ENCODE measurements at places on chromosomes 7 and 10.

GRCh38 chr7:99478464-99479440 lies 6.1 kb downstream of the ZNF789 start:
- DNase-seq: no peak

DNA sequence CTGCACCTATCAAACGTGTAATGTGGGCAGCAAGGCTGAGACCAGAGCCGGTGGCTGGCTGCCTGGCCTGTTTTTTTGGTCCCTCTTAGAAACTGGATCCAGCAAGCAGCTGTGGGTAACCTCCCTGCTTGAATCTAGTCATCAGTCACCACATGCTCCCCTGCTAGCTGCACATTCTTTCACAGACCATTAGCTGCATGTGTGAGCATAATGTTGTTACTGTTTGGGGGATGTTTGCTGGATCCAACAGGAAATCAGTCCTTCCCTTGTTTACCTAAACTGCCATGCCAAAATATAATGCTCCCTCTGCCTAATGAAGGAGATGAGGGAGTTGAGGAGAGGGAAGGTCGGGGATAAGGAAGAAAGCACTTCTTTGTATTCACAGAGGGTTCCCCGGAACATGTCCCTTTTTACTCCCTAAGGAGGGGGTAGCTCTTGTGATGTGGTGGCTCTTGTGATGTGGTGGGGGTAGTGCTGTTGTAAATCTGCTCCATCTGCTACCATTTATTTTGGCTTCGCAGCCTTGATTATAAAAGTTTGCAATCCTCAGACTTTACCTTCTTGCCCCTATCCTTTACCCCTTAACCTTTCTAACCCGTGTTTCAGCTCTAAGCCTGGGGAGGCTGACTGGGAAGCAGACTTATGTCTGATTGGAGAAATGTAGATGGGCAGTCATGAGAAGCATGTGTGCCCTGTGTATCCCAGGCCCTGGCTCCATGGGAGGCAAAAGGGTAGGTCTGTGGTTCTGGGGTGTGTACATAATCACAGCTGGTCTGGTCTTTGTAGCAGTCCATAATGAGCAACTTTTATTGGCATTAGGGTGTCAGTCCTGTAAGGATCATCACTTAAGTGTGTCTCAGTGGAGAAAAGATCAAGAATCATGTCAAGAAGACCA lies 20.8 kb downstream of the LOXL4 start:
- no peak for DNase-seq

- DNase-seq: no peak
Observed at GRCh38 chr7:27066148-27066547, 29.7 kb downstream of the HOXA1 start.

DNA sequence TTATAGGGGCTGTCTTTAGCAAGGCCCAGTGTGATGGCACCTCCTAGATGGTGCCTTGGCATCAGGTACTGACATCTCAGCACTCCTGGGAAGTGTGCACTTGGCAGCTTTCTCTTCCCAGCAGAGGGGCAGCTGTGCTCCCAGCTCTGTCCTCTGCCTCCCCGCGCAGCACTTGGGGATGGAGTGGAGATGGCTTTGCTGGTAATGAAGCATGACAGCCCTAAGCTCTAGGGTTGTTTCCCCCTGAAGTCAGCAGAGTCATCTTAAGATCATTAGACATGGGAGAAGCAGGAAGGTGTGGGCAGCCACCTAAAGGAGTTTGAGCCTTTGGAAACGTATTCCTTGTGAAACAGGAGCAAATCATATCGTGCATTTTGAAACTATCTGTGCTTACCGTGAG lies 46.7 kb downstream of the HTRA1 start:
- no peak for DNase-seq

DNA sequence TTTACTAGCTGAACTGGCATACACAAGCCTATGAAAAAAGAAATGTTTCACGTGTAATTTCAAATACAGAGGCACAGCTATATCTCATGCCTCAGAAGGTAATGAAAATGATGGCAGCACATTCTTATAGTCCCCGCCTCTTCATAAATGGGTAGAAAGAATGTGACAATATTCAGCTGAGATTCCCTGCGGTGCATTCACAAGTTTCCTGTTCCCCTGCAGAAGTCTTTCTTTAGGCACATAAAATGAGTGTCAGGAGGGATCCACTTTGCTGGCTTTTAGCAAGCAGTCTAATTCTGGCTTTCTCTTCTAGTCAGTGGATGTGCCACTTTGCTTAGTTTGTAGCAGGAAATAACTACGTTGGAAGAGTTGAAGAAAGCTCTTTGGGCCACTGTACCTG lies 56.1 kb downstream of the DGKB start:
- no peak for DNase-seq

DNA sequence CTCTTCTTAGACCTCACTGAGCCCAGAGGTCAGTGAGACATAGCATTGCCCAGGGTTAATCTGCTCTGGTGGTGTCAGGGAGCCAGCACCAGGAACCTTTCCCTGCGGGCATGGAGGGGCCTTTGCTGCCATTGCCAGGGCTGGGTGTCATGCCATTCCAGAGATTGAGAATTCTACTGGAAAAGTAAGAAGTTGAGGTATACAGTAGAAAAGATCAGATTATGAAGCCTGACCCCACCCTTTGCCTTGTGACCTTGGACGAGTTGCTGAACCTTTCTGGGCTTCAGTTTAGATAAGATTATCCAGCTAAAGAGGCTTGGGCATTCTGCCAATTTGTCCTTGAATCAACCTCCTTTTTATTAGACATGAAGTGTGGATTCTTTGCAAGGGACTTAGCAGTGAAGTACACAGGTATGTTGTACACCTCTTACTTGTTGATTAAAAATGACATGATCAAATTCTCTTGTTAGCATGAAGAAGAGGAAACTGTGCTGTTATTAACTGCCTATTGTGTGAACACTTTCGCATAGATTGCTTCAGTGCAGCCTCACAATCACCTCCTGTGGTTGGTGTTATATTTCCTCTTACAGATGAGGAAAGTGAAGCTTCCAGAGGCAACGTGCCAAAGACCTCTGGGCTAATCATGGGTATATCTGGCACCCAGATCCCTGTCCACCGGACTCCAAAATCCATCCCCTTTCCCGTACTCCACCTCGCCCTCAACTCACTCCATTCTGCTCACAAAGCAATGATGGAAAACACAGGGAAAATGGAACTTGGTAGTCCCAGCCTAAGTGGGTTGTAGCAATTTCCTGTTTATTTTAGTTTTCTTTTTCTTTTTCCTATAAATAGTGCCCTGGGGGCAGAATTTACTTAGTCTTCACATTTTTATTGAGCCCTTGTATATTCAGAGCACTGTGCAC lies 151.3 kb downstream of the CAMK1D start:
- DNase-seq: no peak

GRCh38 chr10:96743988-96744585 lies 23.8 kb upstream of the PIK3AP1 start:
- no peak for DNase-seq

DNA sequence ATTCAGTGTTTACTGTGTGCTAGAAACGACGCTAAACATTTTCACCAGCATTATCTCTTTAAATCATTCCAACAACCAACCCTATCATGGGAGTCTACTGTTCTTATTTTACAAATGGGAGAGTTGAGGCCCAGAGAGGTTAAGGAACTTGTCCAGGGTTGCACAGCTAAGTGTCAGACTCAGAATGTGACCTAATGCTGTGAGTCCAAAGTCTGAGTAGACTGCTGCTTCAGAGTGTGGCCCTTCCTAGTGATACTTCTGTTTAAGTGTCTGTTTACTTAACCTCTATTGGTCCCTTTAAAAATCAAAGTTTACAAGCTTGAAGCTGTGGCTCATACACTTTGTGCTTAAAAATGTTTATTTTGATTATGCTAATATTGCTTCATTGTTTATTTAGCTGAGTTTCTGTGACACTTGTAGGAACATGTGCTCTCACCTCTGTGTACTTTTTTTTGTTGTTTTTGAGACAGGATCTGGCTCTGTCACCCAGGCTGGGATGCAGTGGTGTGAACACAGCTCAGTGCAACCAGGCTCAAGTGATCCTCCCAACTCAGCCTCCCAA lies 84.4 kb upstream of the SYPL1 start:
- DNase-seq: no peak

DNA sequence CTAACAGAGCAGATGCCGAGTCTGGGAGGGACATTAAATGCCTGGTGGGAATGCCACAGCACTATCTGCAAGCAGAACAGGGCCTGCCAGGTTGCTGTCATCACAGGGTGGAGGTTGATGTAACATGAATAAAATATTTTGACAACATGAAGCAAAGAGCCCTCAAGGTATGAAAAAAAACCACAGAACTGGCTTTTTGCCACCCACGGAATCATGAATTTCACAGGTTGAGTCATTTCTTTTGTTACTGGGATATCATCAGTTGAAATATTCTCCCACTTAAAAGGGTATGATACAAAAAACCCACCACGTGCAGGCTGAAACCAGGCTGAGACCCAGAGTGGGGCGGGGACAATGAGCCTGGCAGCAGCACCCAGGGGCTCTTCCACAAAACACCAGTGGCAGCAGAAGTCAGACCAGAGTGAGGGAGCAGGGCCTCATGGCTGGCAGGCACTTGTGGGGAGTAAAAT lies 220.1 kb downstream of the TNS3 start:
- peak; percentile 70 for DNase-seq

- no peak for DNase-seq
Observed at GRCh38 chr10:132464256-132465192, 67.5 kb downstream of the PWWP2B start.

GRCh38 chr7:152115021-152115718 lies 89.7 kb downstream of the GALNT11 start:
- no peak for DNase-seq

- no peak for DNase-seq
Observed at GRCh38 chr10:86068231-86069054, 298.2 kb downstream of the GRID1 start.

- no peak for DNase-seq
Observed at GRCh38 chr7:103805346-103805745, 184.1 kb downstream of the RELN start.

DNA sequence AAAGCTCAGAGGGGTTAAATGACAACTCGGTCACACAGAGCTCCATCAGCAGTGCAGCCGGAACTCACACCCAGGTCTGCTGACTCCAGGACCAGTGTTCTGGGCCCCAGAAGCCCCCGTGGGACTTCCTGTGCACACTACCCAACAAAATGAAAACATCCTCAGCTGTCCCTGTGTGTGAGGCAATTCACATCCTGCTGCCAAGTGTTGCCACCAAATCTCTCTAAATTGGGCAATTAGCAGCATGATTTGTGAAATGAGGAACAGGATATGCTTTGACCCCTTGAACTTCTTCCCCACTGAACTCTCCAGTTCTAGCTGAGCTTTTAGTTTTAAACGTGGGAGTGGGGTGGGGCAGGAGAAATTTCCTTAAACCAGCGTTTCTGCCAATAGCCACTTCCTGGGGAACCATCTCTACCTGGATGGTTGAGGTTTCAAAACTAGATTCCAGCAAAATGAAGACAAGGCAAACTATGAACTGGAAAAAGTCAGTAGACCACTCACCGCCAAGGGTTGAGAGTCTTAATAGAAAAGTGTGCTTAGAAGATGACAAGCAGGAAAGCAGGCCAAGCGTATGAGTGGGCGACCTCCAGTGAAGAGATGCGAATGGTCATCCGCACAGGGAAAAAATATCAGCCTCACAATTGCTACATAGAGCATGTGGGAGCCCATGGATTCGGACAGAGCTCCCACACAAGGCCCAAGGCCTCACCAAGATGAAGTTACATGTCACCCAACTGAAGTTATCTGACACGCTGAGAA lies 51.9 kb upstream of the CHST15 start:
- no peak for DNase-seq

GRCh38 chr10:106189292-106189691 lies 975.2 kb downstream of the SORCS1 start:
- no peak for DNase-seq

DNA sequence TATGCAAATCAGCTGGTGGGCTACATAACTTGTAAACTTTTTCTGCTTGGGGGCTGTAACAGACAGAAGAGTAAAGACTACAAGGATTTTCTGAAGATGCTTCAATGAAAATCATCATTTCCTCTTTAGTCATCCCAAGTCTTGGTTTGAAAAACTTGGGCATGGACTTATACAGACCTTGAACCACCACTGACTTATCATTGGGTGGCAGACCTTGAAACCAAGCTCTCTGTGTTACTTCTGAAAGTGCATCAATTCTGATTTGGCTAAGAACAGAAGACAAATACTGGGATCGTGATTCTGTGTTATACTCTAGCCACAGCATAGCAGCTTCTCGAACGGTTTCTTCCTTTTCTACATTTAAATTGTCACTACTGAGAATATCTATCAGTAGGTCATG lies 21.3 kb downstream of the KBTBD2 start:
- DNase-seq: no peak

DNA sequence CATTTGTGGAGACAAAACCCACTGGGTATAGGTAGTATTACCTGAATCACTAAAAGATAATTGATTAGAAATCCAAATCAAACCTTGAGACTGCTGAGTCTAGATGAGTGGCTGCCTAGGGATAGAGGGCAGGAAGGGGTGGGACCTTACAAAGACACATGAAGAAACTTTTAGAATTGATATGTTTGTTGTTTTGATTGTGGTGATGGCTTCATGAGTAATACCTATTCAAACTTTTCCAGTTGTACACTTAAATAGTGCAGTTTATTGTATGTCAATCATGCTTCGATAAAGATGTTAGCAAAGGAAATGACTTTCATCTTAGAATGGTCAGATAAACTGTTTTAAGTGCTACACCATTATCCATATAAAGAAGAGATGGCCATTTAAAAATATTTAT lies 188.7 kb upstream of the KAT6B start:
- no peak for DNase-seq

DNA sequence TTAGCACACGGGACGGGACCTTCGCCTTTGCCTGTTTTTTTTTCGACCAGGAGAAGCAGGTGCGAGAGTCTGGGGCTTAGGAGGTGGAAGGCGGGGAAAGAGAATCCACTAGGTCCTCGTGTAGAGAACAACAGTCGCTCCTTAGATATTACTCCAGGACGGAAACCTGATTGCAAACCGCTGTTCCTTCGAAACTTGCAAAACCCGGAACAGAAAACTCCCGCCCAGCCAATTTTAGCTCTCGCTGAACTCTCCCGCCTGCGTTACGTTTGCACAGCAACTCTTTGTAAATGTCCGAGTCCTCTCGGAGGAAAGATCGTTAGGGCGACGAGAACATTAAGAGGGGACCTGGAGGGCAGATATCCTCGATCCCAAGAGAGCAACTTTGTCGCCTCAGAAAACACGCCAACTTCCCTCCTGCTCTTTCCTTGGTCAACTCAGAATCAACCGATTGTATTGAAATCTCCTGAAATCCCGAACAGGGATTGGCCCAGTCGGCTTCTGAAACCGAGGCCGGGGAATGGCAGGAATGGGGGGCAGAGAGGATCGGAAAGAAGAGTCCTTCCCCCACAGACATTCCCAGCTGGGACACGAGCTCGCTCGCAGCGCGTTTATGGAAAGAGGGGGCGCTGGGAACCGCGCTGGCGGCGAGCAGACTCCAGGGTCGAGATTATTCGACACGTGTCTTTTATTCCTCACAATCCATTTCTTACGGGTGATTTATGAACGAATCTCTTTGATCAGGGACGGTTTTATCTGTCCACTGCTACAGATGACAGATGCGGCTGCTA lies 9.9 kb downstream of the TWIST1 start:
- DNase-seq: no peak

DNA sequence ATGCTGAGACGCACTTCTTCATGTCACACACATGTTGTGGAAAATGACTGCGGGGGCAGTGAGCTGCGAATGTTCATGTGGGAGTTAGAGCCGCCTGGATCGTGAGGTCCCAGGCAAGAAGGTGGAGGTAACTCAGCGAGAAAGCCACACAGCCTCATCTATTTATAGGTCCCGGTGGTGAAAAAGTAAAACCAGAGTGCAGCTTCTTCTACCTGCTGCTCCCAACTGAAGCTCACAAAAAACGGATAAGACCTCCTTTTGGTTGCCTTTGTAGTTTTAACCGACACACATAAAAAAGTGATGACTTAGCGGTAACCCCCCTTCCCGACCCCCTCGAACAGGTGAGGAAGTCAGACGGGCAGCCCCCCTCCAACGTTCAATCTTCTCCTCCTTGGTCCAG lies 276.9 kb downstream of the GATA3 start:
- DNase-seq: no peak
